ENCODE measurements at places on chromosomes 7 and 10. TPM values are rescaled to one million over a fixed set of nuclear protein-coding genes. Genes with fewer than 3 reads are reported as not detected.

The RAB18 gene
- 145 TPM for polyA plus RNA-seq

The CREB5 gene
- polyA plus RNA-seq = 12.2 TPM

The SPDYE11 gene
- polyA plus RNA-seq = 0.50 TPM

The PLAC9 gene
- 9.8 TPM for polyA plus RNA-seq

The SLC26A5 gene
- polyA plus RNA-seq = not detected

The ZNF488 gene
- polyA plus RNA-seq = 6.6 TPM

The OR2A42 gene
- polyA plus RNA-seq = 0.97 TPM

The WIPF3 gene
- 4.6 TPM for polyA plus RNA-seq

The THSD7A gene
- 78.5 TPM for polyA plus RNA-seq

The SLIT1 gene
- polyA plus RNA-seq = 5.8 TPM

The POLL gene
- 33.1 TPM for polyA plus RNA-seq

The ERVW-1 gene
- polyA plus RNA-seq = 0.58 TPM

The HIF1AN gene
- polyA plus RNA-seq = 43.8 TPM

The SPAM1 gene
- not detected for polyA plus RNA-seq

The SPDYE16 gene
- polyA plus RNA-seq = 1.8 TPM

The CUTC gene
- 24.7 TPM for polyA plus RNA-seq

The GPR15LG gene
- not detected for polyA plus RNA-seq

The NPTX2 gene
- polyA plus RNA-seq = 3.6 TPM

The ALOX5 gene
- 2.4 TPM for polyA plus RNA-seq

The TRIM50 gene
- polyA plus RNA-seq = 0.21 TPM

The TMEM26 gene
- polyA plus RNA-seq = 6.3 TPM

The MBLAC1 gene
- polyA plus RNA-seq = 1.2 TPM

Data from right renal cortex interstitium (tissue), 3 donors.